Fibroblast of skin of left biceps (primary cell): ENCODE measurements at places on chromosomes 7 and 10.
A peak's percentile ranks its signal among the peaks of the same experiment; 100 is the strongest.

DNA sequence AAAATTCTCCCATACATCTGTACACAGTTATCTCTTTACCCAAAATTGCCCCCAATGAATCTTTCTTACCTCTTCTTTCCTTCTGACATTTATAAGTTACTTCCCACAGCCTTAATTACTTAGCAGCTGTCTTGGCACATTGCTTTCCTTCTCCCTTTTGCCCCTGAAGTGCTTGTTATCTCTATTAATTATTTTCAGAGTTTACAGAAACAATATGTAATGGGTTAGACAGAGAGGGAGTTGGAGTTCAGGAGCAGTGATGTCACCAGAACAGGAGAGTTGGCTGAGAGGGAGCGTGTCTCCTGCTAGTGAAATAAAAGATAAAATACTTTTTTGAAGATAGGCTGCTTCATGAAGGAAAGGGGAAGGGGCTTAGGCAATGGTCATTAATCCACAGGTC is 57.4 kb downstream of the ITGB8 start:
- no peak for DNase-seq

DNA sequence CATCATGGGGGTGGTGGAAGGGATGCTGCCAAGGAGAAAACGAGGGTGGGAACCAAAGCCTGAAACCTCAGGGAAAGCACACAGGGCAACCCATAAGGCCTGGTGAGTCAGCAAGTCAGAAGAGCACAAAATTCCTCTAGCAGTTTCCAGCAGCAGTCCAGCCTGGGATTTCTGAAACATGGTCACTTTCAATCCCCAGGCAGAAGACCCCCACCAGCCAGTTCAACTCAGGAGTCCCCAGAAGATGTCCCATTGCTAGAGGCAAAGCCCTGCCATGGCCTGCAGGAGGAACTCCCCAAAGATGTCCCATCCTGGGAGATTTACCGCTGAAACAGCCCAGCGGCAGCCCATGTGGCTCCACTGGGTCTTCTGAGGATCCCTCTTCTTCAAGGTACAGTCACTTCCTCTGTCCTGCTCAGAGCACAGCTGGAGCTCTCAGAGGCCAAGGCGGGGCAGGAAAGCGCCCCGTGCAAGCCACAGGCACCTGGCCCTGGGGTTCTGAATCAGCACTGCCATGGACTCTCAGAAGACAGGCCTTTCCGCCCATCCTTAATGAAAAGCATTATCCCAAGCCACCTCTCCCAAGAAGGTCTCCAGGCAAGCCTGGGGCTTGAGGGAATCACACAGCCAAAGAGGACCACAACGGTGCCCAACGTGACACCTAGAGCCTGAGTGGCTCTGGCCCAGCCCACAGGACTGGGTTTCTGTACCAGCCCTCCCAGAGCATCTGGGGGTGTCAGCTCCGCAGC is 196.9 kb downstream of the GRID1 start:
- DNase-seq: no peak

DNA sequence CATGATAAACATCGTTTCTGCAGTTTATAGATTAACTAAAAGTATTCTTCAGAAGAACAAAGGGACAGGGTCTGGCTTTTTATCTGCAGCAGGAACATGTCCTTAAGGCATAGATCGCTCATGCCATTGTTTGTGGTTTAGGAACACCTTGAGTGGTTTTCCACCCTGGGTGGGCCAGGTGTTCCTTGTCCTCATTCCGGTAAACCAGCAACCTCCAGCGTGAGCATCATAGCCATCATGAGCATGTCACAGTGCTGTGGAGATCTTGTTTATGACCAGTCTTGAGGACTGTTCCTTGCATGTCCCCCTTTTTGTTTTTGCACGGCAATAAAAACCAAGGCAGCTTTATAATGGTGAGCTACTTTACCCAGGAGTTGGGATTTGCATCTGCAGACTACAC is 33.9 kb downstream of the STOX1 start:
- no peak for DNase-seq

- DNase-seq: peak; percentile 8
Observed at GRCh38 chr10:9437131-9437530, 1382.6 kb downstream of the GATA3 start.

- DNase-seq: peak; percentile 57
Observed at GRCh38 chr7:100088621-100089457, at the start of gene COPS6. Gene COPS6, plus strand, starts transcription at chr7:100088969. Its CDS starts 22 bp downstream, at chr7:100088991.

- DNase-seq: no peak
Observed at GRCh38 chr10:21071001-21071673, 174.0 kb upstream of the NEBL start.

DNA sequence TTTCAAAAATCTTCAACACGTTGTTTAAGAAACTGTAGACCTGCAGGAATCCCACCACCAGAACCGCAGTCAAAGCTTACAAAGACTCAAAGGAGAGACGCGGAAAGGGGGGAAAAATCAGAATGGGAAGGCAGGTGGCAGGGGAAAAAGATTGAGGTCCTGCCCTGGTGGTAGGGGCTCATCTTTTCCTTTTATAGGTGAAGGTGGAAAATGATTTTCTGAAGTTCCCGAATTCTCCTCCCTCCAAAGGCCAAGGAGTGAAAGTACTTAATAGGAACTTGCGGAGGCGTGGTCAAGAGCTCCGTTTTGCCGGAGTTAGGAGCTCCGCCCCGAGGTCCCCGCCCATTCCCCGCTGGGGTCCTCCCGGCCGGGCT is 724 bp downstream of the BBIP1 start:
- DNase-seq: peak; percentile 84

GRCh38 chr7:117871778-117872538 is 1.3 kb downstream of the CTTNBP2 start:
- DNase-seq: no peak

GRCh38 chr10:69387500-69387899 is 29.2 kb downstream of the TACR2 start:
- DNase-seq: no peak

- no peak for DNase-seq
Observed at GRCh38 chr10:52635651-52636050, 136.9 kb downstream of the MBL2 start.

DNA sequence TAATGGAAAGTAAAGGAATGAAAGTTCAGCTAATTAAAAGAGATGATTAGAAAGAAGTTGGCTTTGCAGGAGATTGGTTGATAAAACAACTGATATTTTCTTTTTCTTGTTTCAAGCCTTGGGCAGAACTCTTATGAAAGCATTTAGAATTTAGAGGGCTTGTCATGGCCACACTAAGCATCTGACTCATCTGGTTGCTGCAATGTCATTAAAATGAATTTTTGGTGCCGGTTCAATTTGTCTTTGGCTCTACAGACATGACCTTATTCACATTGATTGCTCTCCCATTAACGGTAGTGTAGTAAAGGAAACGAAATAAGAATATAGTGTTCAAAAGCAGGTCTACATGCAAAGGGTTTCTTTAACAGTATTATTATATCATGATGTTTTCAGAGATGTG is 1012.4 kb upstream of the C7orf33 start:
- no peak for DNase-seq

DNA sequence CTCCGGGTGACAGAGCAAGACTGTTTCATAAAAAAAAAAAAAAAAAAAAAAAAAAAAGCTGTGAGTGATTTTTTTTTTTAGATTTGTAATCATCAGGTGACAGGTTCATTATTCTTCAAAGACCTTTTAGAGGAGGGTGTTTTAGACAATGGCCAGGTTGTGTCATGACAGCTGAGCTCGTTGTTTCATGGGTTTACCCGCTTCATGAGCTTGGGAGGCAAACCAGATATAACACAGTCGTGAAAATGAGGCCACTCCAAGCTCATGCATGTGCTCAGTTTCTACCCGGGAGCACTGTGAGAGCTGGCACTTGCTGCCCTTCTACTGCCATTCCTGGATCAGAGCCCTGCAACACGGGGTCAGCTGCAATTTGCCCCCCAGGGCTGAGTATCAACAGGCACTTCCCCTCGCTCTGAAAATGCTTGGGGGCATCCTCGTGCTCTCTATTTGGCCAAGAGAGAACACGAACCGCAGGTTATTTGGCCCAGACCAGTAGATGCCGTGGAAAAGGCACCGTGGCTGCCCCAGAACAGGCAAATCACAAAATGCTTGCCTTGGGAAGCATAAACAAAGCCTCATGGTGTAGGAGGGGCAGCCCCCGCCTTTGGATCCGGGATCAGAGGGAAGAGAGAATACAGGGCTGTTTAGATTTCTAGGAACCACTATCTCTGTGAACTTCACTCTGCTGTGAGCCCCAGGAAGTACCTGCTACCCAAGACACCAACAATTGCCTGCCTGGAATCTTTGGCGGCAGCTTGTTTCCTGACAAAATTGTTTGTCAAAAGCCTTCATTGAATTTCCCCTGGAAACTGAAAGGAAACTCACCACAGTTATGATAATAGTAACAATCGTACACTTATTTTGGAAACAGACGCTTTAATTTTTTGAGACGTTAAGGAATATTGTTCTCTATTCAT is 371.0 kb downstream of the FRMD4A start:
- DNase-seq: no peak

- no peak for DNase-seq
Observed at GRCh38 chr10:33027088-33027487, 69.1 kb upstream of the ITGB1 start.
